Renal cortical epithelial cell (primary cell): ENCODE measurements at places on chromosomes 13 and 19.

DNA sequence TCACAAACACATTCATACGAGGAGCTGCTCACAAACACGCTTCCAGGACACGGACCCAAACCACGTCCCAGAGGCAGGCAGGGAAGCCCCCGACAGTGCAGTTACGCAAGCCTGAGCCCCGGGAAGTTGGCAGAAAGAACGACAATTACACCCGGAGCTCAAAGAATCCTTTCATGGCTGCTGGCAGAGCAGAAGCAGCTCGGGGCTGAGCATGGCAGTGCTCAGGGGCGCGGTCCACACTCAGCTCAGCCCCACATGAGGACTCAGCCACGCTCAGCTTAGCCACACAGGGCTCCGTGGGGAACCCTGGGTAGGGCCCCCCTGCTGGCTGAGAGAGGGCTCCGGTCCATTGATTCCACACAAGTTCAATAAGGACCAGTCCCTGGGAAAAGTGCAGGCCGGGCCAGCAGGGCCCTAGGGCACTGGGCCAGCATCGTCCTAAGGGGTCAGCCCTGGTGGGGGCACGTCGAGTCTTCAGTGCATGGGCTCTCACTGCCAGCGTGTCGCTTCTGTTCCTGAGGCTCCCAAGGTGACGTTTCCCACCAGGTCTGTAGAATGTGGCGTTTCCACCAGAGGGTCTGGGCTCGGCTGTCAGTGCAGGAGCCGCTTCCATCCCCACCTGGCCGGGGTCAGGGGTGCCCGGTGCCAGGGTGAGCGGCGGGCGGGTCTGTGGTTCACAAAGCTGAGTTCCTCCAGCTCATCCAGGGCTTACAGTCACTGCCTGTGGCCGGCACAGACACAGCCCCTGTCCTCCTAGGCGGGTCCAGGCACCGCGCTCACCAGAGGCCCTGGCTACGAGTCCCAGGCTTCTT is 23.1 kb downstream of the GAS6 start:
- no peak for DNase-seq

- DNase-seq: no peak
Observed at GRCh38 chr19:47549261-47549862, 23.6 kb downstream of the ZNF541 start.

GRCh38 chr13:33862016-33862415 is 44.1 kb downstream of the RFC3 start:
- DNase-seq: no peak

DNA sequence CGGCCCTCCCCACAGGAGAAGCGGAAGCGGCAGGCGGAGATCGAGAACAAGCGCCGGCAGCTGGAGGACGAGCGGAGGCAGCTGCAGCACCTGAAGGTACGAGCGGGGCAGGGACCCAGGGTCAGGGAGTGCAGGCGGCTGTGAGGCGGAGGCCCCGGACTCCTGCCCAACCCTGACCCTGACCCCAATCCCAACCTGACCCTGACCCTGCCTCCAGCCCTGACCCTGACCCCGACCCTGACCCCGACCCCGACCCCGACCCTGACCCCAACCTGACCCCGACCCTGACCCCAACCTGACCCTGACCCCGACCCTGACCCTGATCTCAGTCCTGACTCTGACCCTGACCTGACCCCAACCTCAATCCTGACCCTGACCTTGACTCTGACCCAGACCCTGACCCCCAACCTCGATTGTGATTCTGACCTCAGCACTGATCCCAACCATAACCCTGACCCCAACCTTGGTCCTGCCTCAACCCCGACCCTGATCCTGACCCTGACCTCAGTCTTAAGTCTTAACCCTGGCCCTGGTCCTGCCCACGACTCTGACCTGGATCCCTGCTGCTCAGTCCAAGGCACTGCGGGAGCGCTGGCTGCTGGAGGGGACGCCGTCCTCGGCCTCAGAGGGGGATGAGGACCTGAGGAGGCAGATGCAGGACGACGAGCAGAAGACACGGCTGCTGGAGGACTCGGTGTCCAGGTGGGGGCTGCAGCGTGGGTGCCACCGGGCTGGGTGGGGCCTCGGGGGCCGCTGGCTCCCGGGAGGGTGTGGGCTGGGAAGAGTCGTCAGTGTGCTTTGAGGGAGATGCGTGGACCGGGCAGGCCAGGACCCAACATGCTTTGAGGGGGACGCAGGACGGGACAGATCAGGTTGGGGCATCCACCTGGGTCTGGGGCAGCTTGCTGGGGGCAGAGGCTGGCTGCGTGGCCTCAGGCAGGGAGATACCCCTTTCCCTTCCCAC is 18.5 kb downstream of the PALM start:
- DNase-seq: no peak

- no peak for DNase-seq
Observed at GRCh38 chr19:44903602-44904425, 1.8 kb upstream of the APOE start.

DNA sequence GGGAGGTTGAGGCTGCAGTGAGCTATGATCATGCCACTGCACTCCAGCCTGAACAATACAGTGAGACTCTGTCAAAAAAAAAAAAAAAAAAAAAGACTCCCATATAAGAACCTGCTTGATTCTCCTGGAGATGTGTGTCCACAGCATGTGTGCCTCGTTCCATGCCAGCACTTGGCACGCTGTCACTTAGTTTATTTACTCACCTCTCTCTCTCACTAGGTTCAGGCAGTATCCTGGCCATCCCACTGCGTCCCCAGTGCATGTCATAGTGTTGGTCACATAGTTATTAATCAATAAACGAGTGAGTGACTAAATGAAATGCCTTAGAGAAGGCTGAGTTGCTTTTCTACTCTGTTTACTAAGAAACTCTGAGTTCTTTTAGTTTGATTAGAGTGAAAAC is 79.1 kb upstream of the GPR12 start:
- no peak for DNase-seq

GRCh38 chr19:45640849-45641273 is 1.7 kb upstream of the EML2 start:
- DNase-seq: peak; percentile 15

GRCh38 chr13:26310003-26310402 is 56.1 kb downstream of the CDK8 start:
- no peak for DNase-seq

- no peak for DNase-seq
Observed at GRCh38 chr19:10604460-10604980, 17.4 kb upstream of the AP1M2 start.

- no peak for DNase-seq
Observed at GRCh38 chr19:45824531-45825262, 9.6 kb upstream of the RSPH6A start.

GRCh38 chr13:66655847-66656454 is 574.2 kb downstream of the PCDH9 start:
- DNase-seq: no peak

- DNase-seq: no peak
Observed at GRCh38 chr13:73918691-73919090, 215.5 kb downstream of the KLF12 start.

DNA sequence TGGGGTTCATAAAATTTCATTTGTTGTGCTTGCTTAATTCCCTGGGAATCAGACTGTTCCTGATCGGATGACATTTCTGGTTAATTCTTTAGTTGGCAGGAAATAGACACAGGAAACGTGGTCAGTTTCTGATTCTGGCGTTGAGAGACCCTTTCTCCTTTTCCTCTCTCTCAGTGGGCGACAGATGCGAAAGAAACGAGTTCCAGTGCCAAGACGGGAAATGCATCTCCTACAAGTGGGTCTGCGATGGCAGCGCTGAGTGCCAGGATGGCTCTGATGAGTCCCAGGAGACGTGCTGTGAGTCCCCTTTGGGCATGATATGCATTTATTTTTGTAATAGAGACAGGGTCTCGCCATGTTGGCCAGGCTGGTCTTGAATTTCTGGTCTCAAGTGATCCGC is 10.8 kb downstream of the LDLR start:
- no peak for DNase-seq

DNA sequence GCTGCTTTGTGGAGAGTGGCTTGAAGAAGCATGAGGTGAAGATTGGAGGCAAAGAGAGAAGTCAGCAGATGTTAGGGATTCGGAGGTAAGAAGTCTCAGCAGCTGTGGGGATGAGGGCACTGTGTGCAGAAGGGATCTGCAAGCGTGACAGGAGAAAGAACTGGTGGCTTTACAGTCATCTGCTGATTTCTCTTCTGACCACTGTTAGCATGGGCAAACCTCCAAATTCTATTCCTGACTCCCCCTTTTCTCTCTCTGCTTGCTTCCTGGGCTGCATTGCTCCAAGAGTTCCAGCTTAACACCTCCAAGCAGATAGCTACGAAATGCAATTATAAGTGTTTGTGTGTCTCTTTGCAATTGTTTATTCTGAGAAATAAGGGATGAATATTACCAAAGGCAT is 159.6 kb downstream of the GGACT start:
- no peak for DNase-seq

- no peak for DNase-seq
Observed at GRCh38 chr13:71661921-71662320, 205.1 kb downstream of the DACH1 start.

- DNase-seq: peak; percentile 7
Observed at GRCh38 chr13:92769046-92769445, 457.6 kb upstream of the GPC6 start.

DNA sequence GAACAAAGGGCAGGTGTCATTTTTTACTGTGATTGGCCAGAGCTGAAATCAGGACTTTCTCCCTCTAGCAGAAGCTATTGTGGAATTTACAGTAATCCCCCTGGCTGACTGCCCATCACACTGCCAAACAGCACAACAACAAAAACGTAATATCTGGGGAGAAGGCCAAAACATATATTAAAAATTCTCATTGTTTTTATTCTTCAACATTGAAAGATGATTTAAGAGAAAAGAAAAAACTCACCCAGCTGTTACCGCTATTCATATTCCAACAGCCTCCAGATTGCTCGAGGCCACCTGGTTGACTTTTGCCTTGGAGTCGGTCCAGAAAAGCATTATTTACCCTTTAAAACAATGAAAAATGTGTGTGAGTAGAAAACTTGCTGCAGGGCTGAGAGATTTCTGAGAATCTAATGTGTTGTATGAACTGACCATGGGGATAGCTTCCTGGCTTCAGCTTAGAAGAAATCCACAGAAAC is 97.2 kb downstream of the EPSTI1 start:
- DNase-seq: peak; percentile 52

- DNase-seq: no peak
Observed at GRCh38 chr19:16536130-16536529, 6.1 kb downstream of the CHERP start.

DNA sequence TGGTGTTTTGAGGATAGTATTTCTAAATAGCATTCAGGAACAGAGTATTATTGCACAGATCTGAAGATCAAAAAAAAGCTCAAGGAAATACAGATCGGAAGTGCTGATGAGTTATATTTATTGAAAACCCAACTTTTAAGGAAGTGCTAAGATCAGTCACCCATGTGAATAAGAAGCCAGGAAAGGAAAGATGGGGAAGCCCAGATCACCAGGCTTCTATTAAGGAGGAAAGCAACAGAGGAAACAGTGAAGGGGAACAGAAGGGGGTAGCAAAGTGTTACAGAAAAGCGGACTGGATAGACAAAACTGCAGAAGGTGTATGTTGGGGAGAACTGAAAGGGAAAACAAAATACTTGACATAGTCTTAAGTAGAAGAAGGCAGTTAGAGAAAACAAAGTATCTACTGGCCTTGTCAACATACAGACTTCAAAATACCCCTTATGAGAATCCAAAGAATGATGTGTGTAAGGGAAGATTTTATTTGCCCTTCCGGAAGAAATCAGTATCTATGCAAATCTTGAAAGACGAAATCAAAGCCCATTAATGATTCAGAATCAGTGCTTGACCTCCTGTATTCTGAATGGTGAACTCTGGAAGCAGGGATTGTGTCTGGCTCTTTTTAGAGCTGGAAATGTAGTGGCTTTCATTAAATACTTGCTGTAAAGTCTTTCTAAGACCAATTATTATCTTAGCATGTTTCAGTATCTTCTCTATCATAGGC is 12.1 kb downstream of the UFM1 start:
- DNase-seq: no peak

DNA sequence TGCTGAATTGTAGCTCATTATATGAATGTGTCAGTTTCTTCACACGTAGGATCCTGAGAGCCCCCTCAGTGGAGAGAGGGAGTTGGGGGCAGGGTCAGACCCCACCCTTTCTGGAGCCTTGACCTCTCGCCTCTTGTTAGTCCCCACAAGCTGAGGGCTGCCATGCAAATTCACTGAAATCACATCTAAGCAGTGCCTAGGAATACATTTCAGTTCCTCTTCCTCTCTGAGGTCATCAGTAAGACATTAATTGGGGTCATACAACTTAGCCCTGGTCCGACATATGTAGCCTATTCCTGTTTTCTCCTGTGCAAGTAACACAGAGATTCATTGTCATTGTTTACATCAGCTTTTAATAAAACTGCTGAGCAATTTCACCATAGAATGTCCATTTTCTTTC is 30.0 kb downstream of the MYO9B start:
- no peak for DNase-seq

GRCh38 chr13:28533441-28534166 is 38.7 kb upstream of the FLT1 start:
- DNase-seq: no peak

GRCh38 chr13:111905609-111905945 is 161.4 kb upstream of the SOX1 start:
- no peak for DNase-seq

GRCh38 chr19:47437500-47437899 is 18.2 kb upstream of the MEIS3 start:
- no peak for DNase-seq

GRCh38 chr13:77460195-77460594 is 75.3 kb upstream of the SCEL start:
- DNase-seq: no peak

DNA sequence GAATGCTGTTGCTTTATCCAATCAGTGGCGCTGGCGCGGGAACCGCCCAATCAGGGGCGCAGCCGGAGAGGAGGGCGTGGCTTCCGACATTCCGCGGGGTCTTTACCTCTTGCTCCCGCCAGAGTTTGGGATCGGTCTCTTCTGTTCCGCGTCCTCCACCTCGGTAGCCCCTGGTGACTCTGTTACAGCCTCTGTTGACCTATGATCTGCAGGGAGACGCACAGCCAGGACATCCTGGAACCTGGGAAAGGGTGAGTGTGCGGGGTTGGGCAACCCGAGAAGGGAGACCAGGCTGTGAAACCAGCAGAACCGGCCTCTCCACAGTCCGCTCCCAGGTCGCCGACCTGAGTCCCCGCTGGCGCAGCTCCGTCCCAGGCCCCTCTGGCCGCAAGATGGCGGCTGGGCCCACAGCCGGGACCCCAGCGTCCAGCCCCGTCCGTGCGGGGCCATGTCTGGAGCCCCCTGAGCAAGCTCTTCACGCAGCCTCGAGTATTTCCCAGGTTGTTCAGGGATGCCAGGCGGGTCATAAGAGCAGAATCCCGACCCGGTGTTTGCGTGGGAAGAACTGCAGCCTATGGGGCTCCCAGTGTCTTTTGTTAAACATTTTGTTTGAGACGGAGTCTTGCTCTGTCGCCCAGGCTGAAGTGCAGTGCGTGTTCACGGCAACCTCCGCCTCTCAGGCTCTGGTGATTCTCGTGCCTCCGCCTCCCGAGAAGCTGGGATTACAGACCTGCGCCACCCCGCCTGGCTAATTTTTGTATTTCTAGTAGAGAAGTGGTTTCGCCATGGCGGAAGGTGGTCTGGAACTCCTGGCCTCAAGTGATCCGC is 4.4 kb upstream of the ZNF681 start:
- peak; percentile 64 for DNase-seq

- no peak for DNase-seq
Observed at GRCh38 chr13:46478651-46479050, 74.3 kb upstream of the LRCH1 start.
